ENCODE measurements at places on chromosomes 11 and 22.

GRCh38 chr11:78595436-78596130, 20.9 kb upstream of the NARS2 start:
- DNase-seq: no peak

GRCh38 chr11:107711861-107712755, at the start of gene SLN:
Gene SLN, minus strand, starts transcription at chr11:107712056.
- no peak for DNase-seq

DNA sequence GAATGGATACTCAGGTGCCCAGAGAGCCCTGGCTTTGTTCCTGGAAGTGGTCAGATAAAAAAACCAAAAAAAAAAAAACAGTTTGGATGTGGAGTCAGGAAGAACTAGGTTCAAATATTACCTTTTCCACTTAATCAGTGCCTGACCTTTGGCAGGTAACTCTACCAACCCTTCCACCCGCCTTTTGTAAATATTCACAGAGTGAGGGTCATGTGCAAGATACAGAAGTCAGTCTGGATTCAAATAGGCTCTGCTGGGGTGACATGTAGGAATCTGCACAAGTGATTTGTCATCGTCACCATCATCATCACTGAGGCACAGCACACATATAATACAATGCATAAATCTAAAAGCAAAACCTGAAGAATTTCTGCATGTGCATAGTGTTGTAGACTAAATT, 490.7 kb downstream of the MIAT start:
- no peak for DNase-seq

DNA sequence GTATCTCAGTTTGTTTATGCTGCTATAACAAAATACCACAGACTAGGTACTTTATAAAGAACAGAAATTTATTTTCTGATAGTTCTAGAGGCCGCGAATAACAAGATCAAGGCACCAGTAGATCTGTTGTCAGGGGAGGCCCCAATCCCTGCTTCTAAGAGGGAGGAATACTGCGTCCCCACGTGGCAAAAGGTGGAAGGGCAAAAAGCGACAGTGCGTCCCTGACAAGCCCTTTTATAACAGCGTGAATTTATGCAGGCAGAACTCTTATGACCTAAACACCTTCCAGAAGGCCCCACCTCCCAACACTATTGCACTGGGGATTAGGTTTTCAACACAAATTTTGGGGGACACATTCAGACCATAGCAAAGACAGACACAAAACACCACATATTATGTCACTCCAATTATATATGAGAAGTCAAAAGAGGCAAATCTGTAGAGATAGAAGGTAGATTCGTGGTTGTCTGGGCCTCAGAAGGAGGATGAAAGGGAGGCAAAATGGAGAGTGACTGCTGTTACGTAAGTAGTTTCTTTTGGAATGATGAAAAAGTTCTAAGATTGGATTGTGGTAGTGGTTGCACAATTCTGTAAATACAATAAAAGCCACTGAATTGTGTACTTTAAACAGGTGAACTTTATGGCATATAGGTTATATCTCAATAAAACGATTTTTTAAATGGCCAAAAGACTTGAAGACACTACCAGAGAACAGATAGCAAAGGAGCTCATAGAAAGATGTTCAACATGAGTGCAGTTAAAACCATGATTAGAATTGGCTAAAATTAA, 30.1 kb upstream of the TNRC6B start:
- no peak for DNase-seq

DNA sequence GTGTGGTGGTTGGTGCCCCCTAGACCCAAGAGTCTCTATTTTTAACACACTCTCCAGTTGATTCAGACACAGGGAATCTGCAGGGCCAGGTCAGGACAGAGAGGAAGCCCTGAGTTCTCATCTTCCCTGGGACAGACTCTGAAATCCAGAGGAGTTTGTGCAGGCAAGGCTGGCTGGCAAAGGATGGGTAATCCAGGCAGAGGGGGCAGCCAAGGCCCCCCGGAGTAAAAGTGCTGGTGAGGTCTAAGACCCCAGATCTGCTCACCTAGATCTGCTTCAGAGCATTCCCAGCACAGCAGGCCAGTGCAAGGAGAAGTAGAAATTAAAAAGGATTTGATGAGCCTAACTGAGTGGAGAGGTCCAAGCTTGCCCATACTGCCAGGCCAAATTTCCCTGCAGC, 40.6 kb upstream of the MN1 start:
- DNase-seq: no peak

- DNase-seq: no peak
These were observed 375 bp downstream of the SLC25A1 start for GRCh38 chr22:19178065-19178656.

DNA sequence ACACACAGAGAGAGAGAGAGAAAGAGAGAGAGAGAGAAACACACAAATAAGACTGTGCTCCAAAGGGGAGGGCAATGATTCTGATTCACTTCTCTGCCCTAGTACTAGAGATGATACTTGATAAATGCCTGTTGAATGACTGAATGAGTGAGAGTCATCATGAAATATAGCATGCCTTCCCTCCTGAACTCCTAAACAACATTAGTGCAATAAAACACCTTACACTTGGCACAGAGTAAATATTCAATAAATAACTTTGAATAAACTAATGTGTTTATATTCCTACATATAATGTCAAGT, 511.2 kb upstream of the RAG2 start:
- no peak for DNase-seq

DNA sequence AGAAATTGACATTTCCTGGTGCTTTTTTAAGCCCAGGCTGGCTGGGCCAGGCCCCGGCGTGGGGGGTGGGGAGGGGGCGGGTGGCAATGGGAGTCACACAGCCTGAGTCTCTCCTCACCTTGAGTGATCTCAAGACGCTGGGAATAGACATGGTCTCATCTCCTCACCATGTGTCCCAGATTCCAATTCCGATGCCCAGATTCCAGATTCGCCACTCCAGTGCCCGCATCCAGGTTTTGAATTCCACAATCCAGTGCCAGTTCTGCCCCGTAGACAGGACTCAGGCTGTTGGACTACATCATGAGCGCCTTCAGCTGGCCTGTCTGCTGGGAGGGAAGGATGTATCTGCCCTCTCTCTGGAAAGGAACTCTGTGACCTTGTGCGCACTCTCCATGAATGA, 19.1 kb downstream of the KCNC1 start:
- DNase-seq: no peak

DNA sequence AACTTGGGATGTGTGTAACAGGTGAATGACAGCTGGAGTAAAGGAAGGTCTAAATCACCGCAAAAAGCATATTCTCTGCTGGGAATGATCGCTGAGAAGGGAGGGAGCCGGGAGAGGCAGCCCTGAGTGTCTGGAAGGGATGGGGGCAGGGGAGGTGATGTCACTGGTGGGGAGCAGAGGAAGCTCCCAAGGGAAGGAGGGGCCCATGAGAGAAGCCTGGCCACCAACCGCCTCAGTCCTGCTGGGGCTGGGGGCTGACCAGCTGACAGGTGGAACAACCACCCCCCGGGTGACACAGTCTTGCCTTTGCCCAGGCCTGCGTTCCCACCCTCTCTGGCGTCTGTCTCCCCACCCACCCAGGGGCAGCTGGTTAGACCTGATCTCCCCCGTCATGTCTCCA, 6.0 kb upstream of the FLRT1 start:
- DNase-seq: no peak

DNA sequence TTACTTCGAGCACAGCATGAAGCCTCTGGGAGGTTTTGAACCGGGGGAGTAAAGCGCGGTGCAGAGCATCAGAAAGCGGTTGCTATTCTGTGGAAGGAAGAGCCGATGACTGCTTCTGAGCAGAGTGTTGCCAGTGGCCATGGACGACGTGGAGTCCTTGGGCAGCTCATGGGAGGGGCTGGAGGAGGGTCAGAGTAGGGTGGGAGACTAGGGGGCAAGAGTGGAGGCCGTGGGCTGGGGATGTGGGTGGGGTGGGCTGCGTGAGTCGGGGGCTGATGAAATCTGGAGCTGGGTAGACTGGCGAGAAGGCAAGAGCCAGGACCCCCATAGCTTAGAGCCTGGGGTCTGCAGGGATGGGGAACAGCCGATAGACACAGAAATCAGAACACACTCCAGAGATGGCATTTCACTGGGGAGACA, 40.2 kb downstream of the TBC1D22A start:
- DNase-seq: no peak

GRCh38 chr11:80856066-80856465, 1415.2 kb upstream of the TENM4 start:
- DNase-seq: no peak

DNA sequence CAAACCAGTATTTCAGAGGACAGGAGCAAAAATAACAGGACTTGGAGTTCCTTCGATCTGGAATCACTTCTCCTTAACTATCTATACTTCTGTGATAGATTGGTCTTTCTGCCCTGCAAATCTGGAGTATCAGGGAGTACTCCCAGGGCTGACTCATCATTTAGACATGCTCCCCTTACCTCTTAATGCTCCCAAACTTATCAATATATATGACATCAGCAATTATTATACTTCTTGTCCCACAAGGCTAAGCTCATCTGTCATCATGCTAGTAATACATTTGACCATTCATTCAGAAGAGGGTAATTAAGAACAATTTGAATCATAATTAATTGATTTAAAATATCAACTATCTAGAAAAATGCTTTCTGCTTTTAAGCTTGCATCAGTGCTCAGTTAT, 163.8 kb downstream of the SWAP70 start:
- no peak for DNase-seq

DNA sequence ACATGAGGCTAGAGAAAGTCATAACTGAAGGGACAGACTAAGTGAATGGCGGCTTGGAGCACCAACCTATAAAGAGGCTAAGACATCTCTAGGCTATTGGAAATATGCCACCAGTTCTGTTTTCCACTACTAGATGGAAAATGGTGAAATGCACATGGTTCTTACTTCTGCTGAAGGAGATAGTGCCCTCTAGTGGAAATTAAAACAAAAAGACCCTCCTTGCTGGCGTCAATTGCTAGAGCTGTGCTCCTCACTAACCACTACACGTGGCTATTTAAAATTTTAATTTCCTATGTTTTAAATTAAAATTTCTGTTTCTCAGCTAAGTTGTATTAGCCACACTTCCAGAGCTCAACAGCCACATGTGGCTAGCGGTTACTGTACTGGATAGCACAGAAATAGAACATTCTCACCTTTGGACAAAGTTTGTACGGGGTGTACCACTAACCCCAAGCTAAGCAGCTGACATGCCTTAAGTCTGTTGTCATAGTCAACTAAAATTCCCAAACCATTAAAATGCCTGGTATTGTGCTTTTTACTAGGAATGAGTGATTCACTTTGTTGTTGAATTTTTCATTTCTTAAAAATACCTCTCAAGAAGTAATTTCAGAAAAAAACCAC, 34.1 kb upstream of the CALCA start:
- peak; percentile 47 for DNase-seq

DNA sequence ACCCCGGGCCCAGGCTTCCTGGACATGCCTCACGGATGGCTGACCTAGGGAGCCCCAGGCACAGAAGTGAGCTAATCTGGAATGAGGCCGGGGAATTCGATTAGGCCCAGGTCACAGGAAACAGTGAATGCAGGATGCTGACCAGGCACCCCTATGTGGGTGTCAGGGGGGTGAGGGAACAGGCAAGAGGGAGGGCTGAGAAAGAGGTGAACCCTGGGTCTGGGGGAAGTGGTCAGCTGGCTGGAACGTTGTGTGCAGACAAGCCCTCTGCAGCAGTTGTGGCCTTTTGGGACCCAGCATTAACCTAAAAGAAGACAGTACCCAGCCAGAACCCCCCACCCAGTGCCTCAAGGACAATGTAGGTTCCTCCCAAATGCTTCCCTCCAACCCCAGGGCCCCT, 8.1 kb downstream of the SERHL2 start:
- DNase-seq: no peak

- no peak for DNase-seq
These were observed 81.3 kb downstream of the MYO18B start for GRCh38 chr22:25823276-25823675.

GRCh38 chr11:42172441-42172840, 713.0 kb upstream of the LRRC4C start:
- DNase-seq: no peak

DNA sequence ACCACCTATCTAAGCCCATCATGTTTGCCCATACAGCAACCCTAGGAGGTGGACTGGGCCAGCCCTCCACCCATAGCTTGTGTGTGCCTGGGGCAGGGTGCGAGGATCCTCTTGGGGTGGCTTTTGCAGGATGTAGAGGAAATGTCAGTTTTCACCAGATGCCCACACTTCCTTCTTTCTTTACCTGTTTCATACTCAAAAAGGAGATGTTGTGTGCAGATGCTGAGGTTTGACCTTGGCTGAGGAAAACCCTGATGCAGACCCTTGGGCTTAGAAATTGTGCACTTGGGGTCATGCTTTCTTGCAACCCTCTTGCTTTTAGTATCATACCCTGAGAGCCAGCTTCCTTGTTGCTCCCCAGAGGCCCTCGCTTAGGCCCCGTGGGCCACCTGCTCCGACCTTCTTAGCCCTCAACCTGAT, 2.2 kb downstream of the HTR3A start:
- no peak for DNase-seq

GRCh38 chr11:68825571-68825970, 16.1 kb downstream of the CPT1A start:
- DNase-seq: peak; percentile 37
